Foreskin melanocyte (primary cell): ENCODE measurements at places on chromosomes 12 and 14.

GRCh38 chr14:52790756-52791222 lies 618 bp downstream of the GNPNAT1 start:
- no peak for DNase-seq

DNA sequence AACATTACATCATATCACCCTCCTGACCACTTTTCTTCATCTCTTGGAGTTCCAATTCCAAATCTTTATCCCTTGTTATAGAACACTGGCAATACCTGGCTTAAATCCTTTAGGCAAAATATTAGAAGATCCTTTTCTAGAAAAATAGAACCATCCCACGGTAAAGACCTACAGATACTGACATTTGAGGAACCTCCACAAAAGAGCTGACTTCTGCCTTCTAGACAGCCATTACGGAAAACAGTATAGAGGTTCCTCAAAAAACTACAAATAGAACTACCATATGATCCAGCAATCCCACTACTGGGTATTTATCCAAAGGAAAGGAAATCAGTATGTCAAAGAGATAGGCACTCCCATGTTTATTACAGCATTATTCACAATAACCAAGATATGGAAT lies 241.7 kb upstream of the AMIGO2 start:
- no peak for DNase-seq

DNA sequence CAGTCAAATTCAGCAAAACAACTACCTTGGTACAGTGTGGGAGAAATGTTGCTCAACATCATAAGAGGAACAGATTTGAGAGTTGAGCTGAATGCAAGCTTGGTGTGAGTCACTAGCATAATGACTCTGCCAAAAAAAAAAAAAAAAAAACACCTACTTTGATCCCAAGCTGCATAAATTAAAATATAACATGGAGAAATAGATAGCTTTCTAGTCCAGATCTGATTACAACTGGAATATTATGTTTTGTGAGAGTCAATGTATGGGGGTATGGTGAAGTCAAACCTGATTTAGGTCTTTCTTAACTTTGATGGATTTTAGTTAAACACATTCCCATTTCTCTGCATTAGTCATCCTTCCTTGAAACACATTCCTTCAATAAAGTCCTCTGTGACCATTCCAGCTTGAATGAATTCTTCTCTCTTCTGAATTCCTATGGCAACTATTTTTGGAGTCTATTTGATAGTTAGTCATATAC lies 188.1 kb downstream of the SLC5A8 start:
- peak; percentile 94 for DNase-seq

DNA sequence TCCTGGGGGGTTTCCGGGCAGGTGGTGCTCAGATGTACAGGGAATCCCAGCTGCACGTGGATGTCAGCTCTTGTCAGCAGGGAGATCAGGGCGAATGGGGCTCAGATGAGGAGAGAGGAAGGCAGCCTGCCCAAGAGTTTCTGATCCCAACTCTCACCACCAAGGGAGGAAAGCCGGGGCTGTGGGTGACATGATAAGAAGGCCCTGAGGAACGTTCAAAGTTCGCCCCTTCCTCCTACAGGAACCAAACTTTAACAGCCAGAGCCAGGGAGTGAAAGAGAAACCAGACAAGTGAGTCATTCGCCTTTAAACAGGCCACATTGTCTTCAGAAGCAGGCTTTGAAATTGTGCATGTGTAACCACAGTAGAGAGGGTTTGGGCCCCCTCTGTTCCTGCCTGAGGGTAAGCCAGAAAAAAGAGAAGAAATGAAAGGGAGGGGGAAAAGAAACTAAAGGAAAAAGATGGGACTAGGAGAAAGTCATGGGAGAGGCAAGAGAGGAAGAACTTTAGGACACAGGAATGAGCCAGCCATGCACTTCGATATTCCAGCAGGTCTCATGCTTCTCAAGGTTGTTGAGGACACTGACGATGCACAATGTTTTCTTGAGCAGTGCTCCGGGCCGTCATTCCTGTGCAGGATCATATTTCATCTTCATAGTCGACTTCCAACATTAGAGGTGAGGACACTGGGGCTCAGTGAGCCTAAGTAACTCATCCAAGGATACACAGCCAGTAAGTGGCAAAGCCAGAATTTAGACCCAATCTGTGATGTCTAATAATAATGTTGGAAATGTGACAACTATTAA lies 691.4 kb upstream of the TBX3 start:
- DNase-seq, result peak; percentile 82

GRCh38 chr12:51706206-51706605 lies 115.2 kb downstream of the SCN8A start:
- no peak for DNase-seq

DNA sequence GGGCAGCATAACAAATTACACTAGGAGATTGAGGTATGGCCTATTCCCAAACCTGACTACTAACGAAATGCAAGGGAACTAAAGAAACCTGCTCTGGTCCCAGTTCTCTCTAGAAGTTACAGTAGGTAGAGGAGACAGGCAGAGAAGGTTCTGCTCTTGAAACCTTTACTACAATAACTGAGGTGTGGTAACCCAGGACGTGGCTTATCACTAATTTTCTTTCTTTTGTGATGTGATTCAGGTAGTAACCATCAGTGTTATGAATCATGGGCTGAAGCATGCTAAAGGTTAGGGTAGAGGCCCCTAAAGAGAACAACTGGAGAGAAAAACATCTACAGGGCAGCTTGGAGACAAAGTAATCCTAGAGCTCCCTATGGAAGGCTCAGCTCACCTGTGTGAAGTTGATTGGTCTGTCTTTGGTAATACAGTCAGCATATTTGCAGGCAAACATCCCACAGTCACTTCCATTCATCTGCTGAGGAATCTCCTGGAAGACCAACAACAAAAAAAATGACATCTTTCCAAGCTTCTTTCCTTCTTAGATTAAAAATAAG lies 41.8 kb upstream of the COL2A1 start:
- DNase-seq, result no peak

- no peak for DNase-seq
These were observed 31.6 kb upstream of the BEGAIN start for GRCh38 chr14:100618763-100619320.

DNA sequence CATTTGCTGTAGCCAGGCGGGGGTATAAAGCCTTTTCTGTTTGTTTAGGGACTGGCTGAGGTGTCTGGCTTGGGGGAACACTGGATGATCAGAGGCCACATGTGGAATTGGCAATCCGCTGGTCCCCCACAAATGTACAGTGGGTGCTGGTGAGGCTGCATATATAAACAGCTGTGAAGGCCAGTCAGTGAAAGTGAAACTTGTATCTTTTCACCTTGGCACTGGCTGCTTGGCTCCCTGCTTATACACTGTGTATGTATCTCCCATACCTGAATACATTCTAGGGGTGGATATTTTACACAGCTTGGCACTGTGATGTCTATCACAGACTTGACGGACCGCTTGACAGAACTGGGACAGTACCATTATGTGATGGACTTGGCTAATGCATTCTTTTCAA lies 246.8 kb upstream of the AVPR1A start:
- DNase-seq, result no peak

DNA sequence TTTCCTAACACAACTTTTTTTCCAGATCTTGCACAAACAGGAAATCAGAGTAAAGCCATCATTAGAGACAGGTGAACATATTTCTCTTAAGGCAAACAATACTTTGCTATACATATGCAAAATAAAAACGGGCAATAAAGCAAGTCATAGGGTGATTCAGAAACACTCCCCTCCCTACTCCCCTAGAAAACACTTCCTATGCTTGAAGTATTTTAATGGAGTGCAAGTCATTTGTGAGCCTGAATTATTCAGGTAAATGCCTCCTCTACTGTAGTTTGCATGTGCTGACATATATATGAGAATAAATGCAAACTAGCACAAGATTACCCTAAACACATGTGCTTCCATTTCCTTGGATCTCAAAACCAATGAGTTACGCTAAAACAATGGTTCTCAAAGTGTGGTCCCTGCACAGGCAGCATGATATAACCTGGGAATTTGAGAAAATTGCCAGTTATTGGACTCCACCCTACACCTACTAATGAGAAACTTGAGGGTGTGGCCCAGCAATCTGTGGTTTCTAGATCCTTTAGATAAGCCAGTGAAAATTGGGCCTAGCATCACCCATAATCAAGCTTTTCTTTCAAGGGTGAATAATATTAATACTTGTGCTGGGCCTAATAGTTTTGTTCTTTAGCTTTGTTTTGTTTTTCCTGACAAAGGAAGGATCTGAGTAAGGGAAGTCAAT lies 159.7 kb upstream of the BMP4 start:
- no peak for DNase-seq

DNA sequence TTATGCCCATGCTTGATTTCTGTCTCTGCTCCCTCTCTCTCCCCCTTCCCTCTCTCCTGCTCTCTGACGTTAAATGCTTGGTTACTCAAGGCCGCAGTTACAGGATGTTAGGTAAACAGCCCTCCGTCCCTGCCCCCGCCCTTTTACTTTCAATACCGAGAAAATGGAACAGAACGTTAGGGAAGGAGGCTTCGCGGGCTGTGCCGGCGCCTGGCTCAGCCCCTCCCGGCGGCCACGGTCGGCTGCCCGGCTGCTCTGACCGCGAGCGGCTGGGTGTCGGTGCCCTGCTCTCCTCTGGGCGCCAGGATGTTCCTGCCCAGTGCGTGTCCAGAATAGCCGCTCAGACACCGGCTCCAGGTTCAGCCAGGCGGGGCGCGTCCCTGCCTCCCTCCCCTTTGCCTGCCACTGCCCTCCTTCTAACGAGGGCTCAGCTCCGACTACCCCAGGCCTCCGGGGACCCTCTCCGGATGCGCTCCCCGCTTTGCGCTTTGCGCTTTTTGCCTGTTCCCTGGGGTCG lies 166.1 kb downstream of the ADCK1 start:
- no peak for DNase-seq

GRCh38 chr12:22709292-22709691 lies 84.3 kb downstream of the ETNK1 start:
- DNase-seq, result no peak

- peak; percentile 4 for DNase-seq
These were observed 111.9 kb downstream of the CCDC60 start for GRCh38 chr12:119446459-119446858.

DNA sequence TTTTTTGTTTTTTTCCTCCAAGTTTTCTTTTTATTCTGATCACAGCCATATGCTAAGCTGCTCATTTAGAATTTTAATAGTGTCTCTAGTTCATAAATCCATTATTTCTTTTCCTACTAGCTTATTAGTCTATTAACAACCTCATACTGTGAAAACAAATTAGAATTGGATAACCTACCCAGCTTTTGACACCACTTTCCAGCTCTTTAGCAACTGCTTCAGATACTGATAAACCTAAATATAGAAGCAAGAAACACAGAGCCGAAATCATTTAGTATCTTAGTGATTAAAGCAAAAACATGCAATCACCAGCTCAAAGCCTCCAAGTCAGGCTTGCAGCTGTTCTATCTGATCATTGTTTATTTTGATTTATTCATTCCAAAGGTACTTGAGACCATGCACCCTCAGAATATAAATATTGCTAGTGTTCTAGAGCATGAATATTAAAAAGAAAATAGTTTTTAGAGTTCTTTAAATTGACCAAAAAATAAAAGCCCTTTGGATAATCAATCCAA lies 121.5 kb downstream of the STXBP6 start:
- DNase-seq, result no peak

GRCh38 chr12:130796985-130797686 lies 41.9 kb downstream of the STX2 start:
- DNase-seq, result no peak

GRCh38 chr12:76270657-76271358 lies 77.4 kb downstream of the BBS10 start:
- DNase-seq, result no peak

GRCh38 chr14:100381395-100382105 lies 58.4 kb downstream of the SLC25A47 start:
- DNase-seq, result no peak

DNA sequence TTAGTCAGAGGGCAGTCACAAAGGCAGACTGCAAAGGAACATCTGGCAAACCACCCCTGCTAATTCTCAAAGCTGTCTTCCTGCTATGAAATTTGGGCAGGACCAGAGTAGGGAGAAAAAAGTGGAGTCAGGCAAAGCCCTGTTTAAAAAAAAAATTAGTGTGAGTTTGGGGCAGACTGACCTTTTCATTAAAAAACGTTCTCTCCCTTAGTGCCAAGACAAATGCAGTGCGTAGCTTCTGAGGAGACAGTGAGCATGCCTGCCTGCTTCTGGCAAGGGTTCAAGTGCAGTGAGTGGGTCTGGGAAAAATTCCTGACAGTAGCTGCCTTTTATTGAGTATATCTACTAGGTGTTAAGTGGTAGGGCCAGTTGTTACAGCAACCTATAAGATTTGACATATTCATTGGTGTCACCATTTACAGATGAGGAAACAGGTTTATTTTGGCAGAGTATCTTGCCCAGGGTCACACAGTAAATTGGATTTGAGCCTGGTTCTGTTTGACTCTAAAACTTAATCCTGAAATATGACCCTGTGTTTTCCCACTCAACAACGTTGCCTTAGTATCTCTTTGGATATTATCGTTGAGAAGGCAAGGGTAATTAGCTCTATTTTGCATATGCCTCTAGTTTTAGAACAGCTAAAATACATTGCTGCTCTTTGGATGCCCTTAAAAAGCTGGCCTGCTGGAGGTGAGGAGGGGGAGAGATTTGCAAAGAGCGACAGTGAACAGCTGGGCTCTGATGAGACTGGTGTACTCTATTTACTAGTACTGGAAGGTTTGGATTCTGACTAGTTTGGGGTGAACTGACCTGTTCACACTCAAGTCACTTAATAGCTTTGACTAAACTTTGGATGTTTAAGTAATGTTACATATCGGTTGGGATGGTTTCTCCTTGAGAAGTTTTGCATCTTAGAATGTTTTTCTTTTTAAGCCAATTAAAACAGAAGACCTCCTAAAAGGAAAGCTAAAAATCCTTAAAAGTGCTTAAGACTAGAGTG lies 72.8 kb downstream of the PAPOLA start:
- DNase-seq, result no peak
